ENCODE measurements at places on chromosomes 13 and 19.

DNA sequence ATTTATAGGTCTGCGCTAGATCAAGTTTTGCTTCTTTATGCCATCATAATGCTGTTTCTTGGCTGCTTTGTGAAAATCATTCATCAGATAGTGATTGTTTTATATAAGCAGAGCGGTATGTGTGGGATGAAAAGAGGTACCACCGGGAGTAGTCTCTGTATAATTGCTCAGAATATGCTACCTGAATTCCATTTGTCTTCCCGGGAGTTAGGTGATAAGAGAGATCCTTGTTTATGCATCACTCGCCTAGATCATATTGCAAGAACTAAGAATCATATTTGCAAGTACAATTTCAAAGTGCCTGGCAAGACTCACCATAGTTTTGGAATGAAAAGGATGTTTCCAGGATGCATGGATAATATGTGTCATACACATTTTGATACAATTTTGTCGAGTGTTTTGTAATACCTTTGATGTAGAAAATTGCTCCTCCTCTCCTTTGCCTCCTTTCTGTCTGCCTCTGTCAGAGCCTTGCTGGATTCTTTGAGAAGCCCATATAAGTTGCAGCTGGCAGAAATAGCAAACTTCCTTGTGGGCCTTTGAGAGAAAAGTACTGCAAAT, 1306.0 kb upstream of the SLC10A2 start:
- no peak for DNase-seq

DNA sequence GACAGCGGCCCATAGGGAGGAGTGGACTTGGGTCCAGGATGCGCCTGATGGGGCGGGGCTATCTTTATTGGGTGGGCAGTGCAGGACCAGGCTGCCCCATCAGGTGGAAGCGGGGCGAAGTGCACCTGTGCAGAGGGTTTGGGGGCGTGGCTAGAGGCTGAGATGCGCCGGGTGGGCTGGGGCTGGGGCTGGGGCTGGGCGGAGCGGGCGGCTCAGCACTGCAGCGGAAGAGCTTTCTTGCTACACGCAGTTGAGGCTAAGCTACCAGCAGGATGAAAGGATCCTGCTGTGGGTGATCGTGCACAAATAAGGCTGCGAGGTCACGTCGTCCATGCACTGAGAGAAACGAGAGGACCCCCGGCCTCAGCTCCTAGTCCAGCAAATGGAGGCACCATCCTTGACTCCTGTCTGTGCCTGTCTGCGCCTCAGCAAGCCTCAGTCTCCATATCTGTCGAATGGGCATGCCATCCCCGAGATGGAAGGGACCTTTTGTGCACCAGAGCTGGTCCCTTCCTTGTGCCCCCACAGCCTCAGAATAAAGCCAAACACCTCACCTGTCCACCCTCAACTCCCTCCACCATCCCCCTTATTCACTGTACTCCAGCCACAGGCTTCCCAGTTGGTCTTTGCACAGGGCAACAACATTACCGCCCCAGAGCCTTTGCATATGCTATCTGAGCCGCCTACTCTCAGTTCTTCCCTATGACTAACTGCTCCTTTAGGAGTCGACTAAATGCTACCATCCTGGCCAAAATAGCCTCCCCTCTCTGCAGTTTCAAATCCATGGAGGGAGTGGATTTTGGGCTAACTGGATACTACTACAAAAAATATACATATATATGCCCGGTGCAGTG, 21.0 kb upstream of the HOMER3 start:
- DNase-seq: no peak

DNA sequence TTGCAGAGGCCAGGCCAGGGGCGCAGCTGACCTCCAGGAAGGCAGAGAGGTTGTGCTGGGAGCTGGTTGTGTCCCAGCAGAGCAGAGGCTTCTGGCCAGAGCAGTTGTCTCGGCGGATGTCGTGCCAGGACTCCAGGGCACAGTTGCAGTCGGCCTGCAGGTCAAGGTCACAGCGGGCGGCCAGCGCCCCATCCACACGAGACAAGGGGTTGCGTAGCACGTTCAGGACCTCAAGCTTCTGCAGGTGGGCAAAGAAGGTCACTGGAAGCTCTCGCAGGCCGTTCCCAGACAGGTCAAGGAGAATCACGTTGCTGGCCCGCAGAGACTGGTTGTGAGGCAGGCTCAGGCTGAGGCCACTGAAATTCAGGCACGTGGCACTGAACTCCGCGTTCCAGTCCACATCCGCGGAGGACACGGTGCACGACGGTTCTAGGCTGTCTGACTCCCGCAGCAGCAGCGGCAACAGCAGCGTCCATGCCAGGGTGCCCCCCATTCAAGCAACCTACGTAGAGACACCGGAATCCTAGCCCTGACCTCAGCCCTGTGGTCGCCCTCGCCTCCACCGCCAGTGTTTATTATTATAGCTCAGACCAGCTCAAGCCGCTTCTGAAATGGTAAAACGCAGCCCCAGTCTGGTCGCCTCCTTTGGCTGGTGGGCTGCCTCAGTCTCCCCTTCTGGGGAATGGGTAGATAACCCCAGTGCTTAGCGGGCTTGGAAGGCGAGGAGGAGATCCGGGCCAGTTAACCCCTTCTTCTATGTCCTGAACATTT, 766 bp downstream of the LRRC25 start:
- DNase-seq: no peak

GRCh38 chr19:13118424-13119193, 545 bp downstream of the NACC1 start:
- DNase-seq: no peak

DNA sequence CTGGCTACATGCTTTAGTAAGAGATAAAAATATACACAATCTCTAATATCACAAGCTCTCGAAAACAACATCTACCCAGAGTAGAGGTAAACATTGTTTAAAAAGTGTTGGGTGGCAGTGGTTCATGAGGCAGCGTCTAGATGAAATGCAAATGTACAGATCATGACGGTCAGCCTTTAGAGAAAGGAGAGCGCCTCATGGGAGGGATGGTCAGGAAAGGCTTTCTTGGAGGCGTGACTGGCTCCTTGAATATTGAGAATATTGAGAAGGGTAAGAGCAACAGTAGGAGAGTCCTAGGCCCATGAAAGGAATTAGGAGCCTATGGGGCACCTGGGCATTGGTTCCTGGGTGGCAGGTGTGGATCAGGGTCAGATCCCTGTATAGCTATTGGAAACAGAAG, 10.6 kb downstream of the HNRNPUL1 start:
- no peak for DNase-seq

DNA sequence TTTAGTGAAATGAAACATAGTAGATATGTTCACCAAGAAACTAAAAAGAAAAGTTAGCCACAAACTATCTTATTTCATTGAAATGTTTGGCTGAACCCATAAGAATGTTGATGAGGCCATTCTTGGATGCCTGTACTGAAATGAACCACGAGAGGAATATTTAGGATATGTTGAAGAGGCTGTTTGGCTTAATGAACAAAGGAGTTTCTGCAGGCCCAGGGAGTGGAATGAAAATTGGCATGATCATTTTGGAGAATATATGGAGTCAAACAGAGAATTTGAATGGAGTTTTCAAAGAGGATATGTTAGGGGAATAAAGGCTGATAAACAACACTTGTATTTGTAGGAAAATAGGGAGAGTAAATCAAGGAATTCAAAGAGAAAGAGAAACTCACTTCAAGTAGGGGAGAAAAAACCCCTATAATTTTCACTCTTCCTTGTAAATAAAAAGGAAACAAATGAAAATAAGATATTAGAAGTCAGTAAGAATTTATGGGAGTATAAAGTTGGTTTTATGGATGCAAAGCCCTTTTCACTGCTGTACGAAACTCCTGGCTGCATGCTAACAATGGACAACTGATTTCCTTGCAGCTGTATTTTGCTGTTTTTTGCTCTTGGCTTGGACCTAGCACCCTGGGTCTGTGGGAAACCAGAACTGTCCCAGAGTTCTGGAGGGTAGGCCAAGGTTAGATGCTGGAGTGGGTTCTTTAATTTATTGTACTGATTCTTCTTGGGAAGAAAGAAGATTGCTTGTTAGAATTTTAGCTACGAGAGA, 36.5 kb downstream of the KL start:
- DNase-seq: no peak

GRCh38 chr13:57704031-57704430, 72.5 kb downstream of the PCDH17 start:
- DNase-seq: no peak

DNA sequence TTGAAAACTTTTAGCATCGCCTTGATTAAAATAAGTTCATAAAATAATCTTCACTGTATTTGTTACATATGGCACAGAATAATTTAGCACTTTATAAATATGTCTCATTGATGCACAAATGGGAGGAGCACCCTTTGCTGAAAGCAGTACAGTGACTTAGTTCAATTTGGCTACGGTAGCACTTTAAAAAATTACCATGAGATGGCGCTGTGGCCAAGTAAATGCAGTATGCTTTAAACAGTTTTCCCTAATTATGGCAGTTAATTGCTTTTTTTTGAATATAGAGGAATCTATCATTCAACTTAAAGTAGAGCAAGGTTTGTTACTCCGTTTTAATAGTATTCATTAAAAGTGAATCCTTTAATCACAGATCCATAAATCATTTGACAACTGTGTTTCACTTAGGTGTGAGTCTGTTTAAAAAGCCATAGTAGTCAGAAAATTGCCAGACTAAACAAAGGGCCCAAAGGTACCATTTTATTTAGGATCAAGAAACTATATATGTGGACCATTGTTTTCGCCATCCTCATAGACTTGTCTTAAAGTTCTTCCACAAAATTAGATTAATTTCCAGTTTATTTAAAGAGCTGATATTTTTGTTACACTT, 34.7 kb upstream of the ESD start:
- DNase-seq: no peak

DNA sequence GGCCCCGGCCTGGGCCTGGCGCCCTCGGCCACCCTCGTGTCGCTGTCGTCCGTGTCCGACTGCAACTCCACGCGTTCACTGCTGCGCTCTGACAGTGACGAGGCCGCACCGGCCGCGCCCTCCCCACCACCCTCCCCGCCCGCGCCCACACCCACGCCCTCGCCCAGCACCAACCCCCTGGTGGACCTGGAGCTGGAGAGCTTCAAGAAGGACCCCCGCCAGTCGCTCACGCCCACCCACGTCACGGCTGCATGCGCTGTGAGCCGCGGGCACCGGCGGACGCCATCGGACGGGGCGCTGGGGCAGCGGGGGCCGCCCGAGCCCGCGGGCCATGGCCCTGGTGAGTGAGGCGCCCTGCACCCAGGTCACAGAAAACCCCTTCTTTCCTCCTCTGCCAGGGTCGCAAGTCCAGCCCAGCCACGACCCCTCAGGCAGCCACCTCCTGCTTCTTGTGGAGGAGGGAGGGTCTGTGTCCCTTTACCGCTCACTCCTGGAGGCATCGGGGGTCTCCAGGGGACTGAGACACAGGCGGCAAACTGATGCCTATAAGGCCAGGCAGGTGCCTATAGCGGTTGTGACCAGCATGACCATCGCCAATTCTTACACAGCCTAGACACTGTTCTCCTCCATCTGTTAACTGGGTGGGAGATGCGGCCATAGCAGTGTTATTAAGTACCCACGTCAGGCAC, 4.2 kb downstream of the TTC9B start:
- no peak for DNase-seq

GRCh38 chr19:13823256-13823655, 28.0 kb downstream of the ZSWIM4 start:
- no peak for DNase-seq

- no peak for DNase-seq
These were observed 1.7 kb downstream of the MAP3K10 start for GRCh38 chr19:40192758-40193586.

- DNase-seq: no peak
These were observed 332.1 kb upstream of the DACH1 start for GRCh38 chr13:72198967-72199560.

GRCh38 chr19:15166700-15167099, 34.1 kb downstream of the NOTCH3 start:
- no peak for DNase-seq

DNA sequence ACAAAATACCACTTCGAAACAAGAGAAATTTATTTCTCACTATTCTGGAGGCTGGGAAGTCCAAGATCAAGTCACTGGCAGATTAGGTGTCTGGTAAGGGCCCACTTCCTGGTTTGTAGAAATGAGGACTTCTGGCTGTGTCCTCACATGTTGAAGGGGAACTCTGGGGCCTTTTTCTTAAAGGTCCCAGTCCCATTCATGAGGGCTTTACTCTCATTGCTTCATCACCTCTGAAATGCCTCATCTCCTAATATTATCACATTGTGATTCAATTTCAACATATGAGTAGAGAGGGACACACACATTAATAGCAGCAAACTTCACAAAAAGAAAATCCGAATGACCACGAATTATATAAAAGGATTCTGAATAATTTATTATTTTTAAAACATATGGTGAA, 21.6 kb upstream of the SIGLEC14 start:
- no peak for DNase-seq

DNA sequence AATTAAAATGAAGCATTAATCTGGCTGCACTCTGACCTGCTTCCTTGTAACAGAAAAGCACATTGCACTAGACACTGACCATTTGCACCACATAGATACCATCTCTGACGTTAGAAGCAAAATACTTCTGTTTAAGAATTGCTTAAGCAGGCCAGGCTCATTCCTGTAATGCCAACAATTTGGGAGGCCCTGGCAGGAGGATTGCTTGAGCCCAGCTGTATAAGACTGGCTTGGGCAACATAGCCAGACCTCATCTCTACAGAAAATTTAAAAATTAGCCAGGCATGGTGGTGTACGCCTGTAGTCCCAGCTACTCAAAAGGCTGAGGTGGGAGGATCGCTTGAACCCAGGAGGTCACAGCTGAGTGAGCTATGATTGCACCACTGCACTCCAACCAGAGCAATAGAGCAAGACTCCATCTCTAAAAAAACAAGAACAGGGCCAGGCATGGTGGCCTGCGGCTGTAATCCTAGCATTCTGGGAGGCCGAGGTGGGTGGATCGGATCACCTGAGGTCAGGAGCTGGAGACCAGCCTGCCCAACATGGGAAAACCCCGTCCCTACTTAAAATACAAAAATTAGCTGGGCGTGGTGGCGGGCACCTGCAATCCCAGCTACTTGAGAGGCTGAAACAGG, 7.0 kb upstream of the TLE6 start:
- no peak for DNase-seq

GRCh38 chr19:50191216-50191615, 12.2 kb upstream of the MYH14 start:
- no peak for DNase-seq

GRCh38 chr13:28533441-28534166, 38.7 kb upstream of the FLT1 start:
- DNase-seq: no peak
